ENCODE measurements at places on chromosomes 16 and 17.
A peak's percentile ranks its signal among the peaks of the same experiment; 100 is the strongest.

DNA sequence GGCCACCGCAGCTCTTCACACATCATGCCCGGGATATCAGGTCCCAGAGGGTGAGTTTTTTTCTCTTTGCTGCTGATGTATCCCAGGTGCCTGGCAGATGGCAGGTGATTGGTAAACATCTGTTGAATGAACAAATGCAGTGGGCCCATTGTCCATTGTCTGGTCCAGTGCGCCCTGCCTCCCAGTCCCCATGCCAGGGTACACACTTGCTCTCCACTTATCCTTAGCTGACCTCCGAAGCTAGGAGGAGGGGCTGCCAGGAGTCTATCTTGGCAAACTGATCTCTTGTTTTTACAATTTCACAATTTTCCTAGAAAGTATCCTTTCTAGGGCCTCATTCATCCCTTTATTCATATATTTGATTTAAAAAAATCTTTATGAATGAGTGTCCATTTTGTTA, 196.0 kb downstream of the RAB11FIP4 start:
- DNase-seq: no peak

- DNase-seq: peak; percentile 63
Measured at GRCh38 chr17:48228720-48229119, 121.2 kb downstream of the SNX11 start.

DNA sequence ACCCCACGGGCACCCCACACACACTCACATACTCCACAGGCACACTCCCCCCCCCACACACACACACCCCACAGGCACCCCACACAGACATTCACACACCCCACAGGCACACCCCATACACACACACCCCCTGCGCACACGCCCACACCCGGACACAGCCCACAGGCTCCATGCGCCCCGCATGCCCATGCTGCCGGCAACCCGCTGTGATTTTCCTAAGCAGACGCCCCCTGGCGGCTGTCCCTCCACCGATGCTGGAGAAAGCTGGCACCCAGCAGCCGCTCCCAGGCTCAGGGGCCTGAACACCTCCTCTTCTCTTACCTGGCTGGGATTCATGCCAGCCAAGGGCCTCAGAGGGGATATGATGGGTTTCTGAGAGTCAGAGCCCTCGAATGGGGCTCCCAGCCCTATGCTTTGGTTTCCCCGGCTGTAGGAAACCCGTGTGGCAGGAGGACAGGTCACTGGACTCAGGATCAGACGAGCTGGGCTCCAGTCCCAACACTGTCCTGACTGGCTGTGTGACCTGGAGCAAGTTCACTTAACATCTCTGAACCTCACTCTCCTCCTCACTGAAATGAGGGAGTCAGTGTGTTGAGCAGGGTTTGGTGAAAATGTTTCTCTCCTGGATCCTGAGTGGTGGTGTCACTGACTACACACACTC, 19.6 kb upstream of the TNFRSF13B start:
- DNase-seq: peak; percentile 94

GRCh38 chr17:69342896-69343644, 16.1 kb upstream of the ABCA5 start:
- DNase-seq: no peak

GRCh38 chr17:43846221-43846712, 709 bp upstream of the CD300LG start:
- DNase-seq: peak; percentile 97

GRCh38 chr16:24610416-24610755, 71.0 kb downstream of the RBBP6 start:
- peak; percentile 68 for DNase-seq

DNA sequence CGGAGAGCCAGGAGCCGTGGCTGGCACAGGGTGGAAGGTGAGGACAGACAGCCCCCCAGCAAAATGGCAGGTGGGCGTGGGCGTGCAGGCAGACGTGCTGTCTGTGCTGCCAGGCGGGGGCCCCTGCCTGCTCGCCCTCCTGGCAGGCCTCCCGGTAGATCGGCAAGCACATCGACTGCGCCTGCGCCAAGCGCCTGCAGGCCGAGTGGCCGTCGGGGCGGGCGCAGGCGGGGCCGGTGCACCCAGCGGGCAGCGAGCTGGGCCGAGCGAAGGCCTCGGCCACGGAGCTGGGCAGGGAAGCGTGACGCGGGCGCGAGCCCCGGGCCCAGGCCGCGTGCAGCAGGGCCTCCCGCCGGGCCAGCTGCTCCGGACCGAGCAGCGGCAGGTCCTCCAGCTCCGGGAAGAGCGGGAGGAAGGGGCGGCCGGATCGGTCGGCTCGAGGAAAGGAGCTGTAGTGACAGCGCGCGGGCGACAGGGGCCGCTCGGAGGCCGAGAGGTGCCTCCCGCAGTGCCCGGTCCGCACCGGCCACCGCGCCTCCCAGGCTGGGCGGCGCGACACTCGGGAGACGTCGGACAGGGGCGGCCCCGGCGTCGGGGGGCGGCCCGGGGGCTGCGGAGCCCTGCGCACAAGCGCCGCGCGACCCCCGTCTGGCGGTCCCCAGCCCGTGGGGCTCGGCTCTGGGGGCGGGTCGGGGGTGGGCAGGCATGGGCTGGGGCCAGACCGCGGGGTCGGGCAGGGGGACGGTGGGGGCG, 16.9 kb downstream of the GRIN2C start:
- DNase-seq: peak; percentile 97

DNA sequence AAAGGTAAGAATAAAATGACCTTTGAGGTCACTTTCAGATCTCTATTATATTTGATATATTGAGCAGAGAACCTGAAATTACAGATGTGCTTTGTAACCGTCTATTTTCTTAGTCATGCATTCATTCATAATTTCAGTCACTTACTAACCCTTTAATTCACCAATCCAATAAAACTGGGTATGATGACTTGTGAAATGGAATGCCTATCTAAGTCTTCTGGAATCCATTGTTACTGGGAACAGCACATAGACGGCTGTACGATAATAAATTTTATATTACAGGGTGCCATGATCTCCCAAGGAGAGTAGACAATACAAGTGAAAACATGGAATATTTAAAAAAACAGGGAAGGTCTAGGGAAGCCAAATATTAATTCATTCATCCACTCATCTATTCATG, 22.9 kb downstream of the CDH11 start:
- DNase-seq: no peak

DNA sequence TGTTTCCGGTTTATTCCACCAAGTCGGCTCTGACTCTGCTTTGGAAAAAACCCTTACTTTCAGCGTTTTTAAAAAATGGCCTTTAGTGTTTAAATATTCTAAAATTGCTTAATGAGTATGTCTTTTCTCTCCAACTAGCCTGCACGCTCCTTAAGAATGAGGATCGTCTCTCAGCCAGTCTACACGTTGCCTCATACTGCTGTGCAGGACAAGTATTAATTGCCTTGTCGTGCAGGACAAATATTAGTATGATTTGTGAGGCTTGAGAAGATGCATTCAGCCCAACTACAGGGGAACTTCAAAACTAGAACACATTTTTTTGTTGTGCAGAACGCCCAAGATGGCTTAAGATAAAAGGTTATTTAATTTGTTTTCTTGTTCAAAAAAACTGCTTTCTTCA, 61.2 kb downstream of the MARCHF10 start:
- no peak for DNase-seq

- DNase-seq: no peak
Measured at GRCh38 chr17:69539781-69540319, 125.4 kb downstream of the MAP2K6 start.

Data from iPS-NIHi11 (cell line).